ENCODE measurements at places on chromosomes 16 and 17.

DNA sequence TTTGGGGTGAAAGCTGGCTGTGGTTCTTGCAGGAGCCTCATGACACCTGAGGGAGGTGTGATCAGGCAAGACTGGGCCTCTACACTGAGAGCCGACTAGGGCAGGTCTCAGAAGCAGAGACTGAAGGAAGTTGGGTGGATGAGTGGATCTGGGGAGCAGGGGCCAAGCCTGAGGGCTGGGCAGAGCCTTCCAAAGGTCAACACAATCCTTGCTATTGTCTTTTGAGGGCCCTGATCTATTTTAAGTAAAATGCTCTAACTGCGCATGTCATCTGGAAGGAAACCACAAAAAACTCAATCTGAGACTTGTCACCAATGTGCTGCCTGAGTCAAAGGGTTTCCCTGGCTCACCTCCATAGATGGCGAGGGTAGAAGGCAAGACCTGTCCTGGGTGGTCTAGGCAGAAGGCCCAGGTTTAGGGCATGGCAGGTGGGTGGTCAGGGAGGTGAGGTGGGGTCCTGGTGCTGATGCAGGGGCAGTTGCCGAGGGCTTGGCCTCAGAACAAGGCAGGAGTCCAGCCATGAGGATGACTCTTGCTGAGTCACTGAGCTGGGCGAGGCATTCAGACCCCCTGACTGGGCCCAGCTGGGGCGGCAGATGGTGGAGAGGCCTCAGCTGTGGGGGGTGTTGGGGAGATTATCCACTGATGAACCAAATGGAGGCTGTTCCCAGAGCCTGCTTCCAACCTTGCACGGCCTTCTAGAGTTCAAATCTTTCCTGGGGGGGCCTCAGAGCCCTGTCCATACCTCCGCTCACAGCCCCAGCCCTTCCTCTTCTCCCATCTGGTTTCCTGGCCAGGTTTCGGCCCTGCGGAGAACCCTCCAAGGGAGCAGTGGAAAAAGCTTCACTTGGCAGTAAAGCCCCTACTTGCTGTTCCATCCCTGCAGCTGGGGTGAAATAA, 5.1 kb downstream of the MVP start:
- no peak for DNase-seq

DNA sequence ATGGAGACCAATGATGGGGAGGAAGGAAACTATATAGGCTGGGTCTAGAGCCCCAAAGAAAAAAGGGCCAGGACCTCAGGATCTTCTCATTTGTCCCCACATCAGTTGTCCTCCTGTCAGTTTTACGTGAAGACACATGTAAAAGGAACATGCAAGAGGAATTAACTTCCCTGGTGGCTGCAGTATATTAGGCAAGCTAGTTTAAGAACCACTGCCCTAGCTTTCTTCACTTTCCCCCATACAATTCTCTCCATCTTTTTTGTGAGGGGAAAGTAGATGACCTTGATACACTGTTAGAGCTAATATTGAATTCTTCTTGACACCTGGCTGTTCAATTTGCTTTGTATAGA, 2.3 kb downstream of the MAP3K3 start:
- no peak for DNase-seq

DNA sequence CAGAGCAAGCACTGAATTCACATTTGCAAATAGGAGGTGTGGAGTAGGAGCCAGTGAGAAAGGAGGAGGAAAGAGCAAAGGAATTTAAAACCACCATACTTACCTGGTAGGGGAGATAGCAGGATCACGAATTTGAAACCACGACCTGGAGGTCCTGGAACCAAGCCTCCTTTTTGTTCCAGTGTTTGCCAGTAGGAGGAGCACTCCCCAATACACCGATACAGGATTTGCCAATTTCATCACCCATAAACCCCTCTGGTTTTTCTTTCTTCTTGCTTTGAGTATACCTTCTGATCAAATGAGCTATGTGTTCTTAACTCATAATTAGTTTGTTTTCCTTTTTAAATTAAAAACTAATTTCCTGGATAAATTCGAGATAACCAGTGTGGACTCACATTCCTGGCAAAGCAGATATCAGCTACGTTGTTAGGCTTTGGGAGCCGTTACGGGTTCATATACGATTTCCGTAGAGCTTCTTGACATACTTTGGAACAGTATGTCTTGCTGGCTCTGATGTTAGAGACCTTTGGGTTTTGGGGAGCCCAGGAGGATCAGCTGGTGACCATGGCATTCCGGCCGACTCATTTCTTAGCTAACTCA, 22.7 kb downstream of the BCO1 start:
- no peak for DNase-seq

GRCh38 chr16:85227084-85227945, 115.0 kb upstream of the CIBAR2 start:
- peak; percentile 86 for DNase-seq

- DNase-seq = no peak
These were observed 9.3 kb upstream of the ZC3H18 start for GRCh38 chr16:88560714-88561484.

DNA sequence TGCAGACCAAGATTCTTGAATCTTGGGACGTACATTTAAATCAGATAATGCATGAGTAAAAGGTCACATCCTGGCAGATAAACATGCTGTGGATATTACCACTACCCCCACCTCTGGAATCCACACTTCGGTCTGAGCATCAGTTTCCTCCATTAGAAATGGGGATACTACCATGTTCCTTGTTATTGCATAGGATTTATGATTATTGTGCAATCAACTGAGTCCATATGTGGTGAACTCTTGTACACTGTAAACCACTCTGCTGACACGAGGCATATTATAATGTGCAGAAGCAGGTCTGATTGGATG, 108.7 kb downstream of the VAT1L start:
- no peak for DNase-seq

GRCh38 chr17:4631836-4632580, 9.5 kb downstream of the ALOX15 start:
- DNase-seq = no peak

- DNase-seq = no peak
These were observed 4.2 kb downstream of the LHX1 start for GRCh38 chr17:36941265-36942010.

GRCh38 chr17:17907469-17907868, 64.7 kb downstream of the TOM1L2 start:
- DNase-seq = no peak

DNA sequence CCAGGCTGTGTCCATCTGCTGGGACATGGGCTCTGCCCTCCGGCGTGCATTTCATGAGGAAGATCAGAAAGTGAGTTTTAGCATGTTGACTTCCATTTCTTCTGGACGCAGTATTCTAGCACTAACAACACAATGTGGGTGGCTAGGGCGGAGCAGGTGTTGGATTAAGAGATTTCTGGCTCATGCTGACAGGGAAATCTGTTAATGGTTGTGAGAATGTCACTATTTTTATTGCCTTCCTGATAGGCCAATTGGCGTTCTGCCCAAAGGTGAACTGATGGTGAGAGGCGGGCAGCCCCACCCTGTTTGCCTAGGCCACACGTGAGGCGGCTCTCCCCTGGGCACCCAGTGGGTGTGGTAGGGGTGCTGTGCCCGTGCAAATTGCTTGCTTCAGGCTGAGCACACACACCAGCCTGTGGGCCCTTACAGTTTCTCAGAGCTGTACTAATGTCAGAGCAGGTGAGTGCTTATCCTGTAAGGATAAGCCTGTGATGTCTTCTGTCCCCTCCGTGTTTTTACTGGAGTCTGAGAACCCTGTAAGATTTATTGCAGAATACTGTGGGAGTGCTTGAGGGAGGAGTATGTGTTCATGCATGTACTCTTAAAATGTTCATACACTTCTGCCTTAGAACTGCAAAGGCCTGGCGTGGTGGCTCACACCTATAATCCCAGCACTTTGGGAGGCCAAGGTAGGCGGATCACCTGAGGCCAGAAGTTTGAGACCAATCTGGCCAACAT, 30.9 kb downstream of the PGS1 start:
- DNase-seq = no peak

DNA sequence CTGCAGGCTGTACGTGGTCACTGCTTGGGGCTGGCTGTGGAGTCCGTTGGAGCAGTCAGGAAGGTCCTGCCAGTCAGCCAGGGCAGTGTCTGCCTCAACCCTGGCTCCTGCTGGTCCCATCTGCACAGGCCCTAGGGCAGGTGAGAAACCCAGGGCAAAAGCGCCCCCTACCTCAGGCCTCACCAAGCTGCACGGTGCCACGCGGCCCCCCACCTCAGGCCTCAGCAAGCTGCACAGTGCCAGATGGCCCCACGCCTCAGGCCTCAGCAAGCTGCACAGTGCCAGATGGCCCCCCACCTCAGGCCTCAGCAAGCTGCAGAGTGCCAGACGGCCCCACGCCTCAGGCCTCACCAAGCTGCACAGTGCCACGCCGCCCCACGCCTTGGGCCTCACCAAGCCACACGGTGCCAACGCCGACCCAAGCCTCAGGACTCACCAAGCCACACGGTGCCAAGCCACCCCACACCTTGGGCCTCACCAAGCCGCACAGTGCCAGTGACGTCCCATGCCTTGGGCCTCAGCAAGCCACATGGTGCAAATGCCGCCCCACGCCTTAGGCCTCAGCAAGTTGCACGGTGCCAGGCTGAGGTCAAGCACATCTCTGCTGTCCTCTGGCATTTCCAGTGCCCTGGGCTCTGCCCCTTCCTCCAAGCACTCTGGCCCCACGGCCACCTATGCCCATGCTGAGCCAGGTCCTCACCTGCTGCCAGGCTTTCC, 5.5 kb downstream of the TMEM204 start:
- no peak for DNase-seq

DNA sequence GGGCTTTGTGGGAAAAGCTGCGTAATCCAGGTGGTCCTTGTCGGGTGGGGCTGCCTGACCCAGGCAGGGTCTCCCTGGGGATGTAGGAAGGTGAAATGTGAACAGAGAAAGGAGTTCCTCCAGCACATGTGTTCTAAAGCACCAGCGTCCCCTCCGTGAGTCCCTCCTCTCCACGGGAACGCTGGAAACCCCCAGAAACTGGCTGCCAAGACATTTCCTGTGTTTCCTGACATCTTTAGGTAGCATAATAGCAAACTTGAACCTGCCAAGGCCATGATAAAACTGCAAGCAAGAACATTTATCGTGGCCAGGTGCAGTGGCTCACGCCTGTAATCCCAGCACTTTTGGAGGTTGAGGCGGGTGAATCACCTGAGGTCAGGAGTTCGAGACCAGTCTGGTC, 12.6 kb upstream of the PYDC1 start:
- DNase-seq = no peak

DNA sequence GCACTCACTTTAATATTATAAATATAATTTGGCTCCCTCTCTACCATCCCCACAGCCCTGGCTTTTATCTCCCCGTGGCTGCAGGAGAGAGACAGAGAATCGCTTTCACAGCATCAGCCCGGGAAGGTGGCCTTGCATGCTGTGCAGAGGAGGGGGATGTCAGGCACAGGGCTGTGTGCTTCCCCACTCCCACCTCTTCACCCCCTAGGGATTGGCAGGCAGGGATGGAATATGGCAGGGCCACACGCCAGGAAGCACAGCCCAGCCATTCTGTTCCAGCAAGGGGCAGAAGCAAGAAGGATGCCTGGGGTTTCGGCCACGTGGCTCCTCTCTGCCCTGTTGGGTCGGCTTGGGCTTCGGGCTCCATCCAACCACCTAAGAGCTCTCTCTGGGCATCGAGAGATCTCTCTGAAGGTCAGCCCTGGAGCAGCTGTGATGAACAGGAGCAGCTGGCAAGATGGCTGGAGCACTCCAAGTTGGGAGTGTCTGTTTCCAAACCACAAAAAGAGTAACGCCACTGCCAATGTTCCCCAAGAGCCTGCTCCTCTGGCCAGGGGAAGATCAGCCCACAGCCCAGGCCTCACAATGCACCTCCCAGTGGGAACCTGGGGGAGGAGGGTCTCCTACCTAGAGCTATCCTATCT, 223.2 kb downstream of the C16orf78 start:
- no peak for DNase-seq

DNA sequence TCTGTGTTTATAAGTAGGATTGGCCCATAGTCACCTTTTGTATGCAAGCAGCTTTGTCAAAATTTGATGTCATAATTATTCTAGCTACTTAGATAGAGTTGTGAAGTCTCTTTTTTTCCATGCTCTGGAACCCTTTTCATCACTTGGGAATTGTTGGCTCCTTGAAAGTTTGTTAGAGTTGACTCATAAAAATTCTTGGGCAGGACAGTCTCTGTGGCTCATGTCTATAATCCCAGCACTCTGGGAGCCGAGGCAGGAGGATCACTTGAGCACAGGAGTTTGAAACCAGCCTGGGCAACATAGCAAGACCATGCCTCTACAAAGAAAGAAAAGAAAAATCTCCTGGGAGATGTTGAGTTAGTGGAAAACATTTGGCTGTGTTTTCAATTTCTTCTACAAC, 45.7 kb upstream of the MRC2 start:
- DNase-seq = no peak

DNA sequence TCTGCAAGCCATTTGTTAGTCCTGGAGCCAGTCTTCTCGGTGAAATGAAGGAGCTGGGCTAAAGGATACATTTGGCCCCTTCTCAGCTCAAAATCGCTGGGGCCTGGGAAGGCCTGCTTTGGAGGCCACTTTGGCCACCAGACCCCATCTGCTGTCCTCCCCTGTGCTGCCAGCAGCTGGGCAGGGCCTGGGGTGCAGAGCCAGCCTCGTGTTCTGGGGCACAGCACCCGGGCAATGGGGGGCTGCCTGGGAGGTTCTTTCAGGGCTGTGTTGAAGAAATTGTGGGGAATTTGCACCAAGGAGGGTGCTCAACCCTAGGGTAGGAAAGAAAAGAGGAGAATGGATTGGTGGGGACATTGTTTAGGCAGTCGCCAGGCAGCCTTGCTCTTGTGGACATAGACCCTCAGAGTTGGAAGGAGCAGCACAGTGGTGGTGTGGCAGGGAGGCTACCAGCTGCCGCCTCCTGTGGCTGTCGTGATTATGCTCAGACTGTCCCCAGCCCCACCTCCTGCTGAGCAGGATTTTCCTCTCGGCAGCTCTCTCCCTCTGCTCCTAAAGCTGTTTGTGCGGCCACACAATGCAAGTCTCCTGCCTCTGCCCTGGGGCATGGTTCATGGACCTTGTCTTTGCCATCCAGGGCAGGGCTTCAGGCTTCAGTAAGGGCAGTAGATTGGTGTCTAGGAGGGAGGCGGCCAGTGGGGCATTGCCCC, 174.8 kb downstream of the NTN1 start:
- DNase-seq = no peak
